Cardiac septum (tissue), 1 donor: ENCODE measurements at places on chromosomes 4 and X. TPM values are rescaled to one million over a fixed set of nuclear protein-coding genes. Genes with fewer than 3 reads are reported as not detected.

OPHN1 gene
- total RNA-seq: 4.7 TPM

MAGEB3 gene
- not detected for total RNA-seq

FAM9C gene
- not detected for total RNA-seq

P2RY4 gene
- total RNA-seq: 0.24 TPM

JCHAIN gene
- total RNA-seq: 1.5 TPM

GPR173 gene
- 3.2 TPM for total RNA-seq

H2BW1 gene
- total RNA-seq: not detected

ZXDB gene
- 6.2 TPM for total RNA-seq

GAB1 gene
- total RNA-seq: 90.8 TPM

IGSF1 gene
- total RNA-seq: 16.3 TPM

ADGRG2 gene
- total RNA-seq: 0.35 TPM

GYPB gene
- total RNA-seq: 0.86 TPM

PDCL2 gene
- total RNA-seq: not detected

MTMR8 gene
- total RNA-seq: 0.73 TPM

RNF175 gene
- 1.00 TPM for total RNA-seq

SPIN2B gene
- 9.2 TPM for total RNA-seq

GPRASP3 gene
- 5.7 TPM for total RNA-seq

FHIP1A gene
- 19.5 TPM for total RNA-seq

GRCh38 chr4:154416190-154416547 is 75.4 kb downstream of the DCHS2 start:
- DNase-seq: no peak

DNA sequence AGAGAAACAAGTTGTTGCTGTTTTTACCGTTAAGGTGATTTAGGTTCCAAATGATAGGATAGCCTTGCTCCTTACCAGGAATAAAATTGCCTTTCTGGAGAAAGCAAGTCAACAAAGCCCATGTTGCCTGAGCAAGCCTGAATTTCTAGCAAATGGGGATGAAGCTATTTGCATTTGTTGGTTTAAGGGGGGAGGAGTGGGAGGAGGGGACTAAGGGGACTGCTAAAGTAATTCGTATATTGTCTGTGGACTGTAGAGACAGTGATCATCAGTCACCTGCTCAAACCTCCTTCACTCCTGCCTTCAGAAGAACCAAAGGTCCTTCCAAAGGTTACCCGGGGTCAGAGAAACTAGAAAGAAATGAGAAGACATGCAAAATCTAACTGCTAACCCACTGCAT is 65.8 kb downstream of the SCML2 start:
- DNase-seq: no peak

DNA sequence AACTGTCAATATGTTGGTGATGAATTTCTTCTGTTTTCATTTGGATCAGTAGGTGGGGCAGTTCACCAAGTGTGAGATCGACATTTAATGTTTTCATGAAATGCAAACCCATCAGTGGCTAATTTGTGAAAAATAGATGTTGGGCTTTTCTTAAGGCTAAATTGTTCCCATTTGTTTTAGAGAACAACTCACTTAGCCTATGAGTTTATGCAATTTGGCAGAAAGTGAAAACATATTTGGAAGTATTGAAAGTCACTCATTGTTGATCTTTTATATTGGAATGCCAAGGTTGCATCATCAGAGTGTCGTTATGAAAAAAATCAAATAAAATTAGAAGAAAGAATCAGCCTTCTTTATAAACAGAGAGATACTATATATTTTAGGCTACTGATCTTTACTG is 132.4 kb downstream of the RPA4 start:
- no peak for DNase-seq

GRCh38 chrX:32572644-32573043 is 638.7 kb downstream of the DMD start:
- DNase-seq: no peak

DNA sequence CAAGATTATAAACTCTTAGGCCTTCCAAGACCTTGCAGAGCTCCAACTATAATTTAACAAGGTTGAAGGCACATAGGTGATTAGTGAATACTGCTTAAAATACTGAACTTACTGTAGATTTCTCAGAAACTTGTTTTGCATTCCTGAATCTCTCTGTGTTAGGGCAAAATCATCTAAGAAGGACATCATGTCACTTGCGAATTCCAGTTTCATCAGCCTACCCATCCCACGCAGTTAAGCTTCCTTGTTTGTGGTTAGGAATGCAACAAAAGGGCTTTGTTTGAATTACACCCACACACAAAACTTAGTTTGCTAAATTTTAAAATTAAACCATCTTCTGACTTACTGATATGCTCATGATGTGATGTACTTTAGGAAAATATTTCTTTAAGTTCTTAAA is 174.0 kb downstream of the SOWAHB start:
- no peak for DNase-seq

GRCh38 chr4:186400676-186401075 is 134.7 kb downstream of the F11 start:
- DNase-seq: no peak

DNA sequence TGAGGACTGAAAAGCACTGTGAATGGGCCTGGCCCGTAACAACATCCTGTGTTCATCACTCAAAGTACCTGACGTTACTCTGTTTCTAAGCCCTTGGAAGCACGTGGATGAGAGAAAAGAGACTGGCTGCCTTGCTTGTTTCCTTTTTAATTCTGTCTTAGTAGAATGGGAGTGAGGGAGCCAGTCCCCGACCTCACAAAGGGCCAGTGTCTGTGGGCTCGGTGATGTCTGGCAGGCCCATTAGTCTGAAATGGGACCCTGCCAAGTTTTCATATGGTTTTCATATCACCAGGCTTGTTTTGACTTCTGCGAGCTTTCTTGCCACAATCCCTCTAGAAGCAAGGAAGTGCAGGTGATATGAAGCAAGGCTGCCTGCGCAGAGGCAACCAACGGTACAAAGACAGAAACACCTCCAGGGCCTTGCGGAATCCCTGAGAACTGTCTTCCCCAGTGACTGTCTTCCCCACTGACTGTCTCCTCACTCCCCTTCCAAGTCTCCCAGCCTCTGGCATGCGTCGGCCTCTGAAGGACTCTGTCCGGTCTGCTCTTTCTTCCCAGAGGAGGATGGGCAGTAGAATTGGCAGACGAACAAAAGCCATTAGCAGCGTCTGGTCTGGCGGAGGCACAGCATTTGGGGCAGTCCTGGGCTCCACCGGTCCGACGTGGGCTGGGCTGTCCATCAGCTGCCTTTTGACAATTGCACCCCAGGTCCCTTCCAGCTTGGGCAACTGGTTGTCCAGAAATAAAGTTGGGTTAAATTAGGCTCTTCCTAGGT is 20.2 kb upstream of the RASL11B start:
- DNase-seq: no peak

- DNase-seq: no peak
These were observed 59.0 kb downstream of the PCGF3 start for GRCh38 chr4:764405-765169.

- DNase-seq: no peak
These were observed 145.4 kb downstream of the WDFY3 start for GRCh38 chr4:84821064-84821463.

GRCh38 chrX:154355776-154356140 is 18.7 kb downstream of the FLNA start:
- DNase-seq: no peak

GRCh38 chr4:27010334-27010940 is 149.8 kb downstream of the STIM2 start:
- DNase-seq: no peak

DNA sequence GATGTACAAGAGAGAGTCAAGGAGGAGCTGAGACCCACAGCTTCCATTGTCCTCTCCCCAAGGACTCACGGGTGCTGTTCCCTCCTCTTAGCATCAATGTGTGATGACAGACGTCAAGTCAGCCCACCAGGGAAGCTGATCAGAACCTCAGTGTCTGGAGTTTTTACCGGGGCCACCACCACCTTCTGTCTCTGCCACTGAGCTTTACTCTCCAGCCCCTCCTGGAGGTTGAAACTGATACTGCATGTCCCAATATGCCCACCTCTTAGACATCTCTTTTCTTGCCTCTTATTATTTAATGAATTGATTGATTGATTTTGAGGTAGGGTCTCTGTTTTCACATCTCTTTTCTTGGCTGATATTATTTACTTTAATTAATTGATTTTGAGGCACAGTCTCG is 10.3 kb upstream of the AKAP17A start:
- DNase-seq: no peak

- DNase-seq: no peak
These were observed 3.7 kb downstream of the CNGA1 start for GRCh38 chr4:48012824-48013223.

GRCh38 chrX:40068048-40068447 is 29.7 kb downstream of the BCOR start:
- DNase-seq: no peak

- no peak for DNase-seq
These were observed 572.0 kb downstream of the ADGRL3 start for GRCh38 chr4:61772126-61772525.

- no peak for DNase-seq
These were observed 112.8 kb upstream of the ATXN3L start for GRCh38 chrX:13432414-13433297.

- DNase-seq: no peak
These were observed 85.9 kb downstream of the GATB start for GRCh38 chr4:151674804-151675391.

DNA sequence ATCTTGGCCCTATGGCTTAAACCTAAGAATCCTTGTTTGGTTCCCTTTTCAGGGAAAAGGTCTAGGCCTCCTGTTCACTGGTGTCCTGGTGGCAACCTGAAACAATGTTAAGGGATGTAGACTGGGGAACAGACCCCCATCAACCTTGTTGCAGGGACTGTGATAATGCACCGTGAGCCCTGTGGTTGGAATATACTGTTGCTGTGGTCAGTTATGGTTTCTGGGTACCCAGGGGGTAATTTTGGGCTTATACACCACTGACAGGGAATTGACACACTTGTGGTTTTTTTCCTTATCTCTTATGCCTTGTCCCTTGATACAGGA is 64.0 kb upstream of the WDR1 start:
- DNase-seq: no peak

GRCh38 chr4:169818063-169818679 is 60.4 kb upstream of the HPF1 start:
- no peak for DNase-seq

GRCh38 chr4:153950100-153950979 is 161.5 kb upstream of the SFRP2 start:
- DNase-seq: no peak

GRCh38 chr4:109675181-109675580 is 28.1 kb downstream of the CASP6 start:
- DNase-seq: no peak

DNA sequence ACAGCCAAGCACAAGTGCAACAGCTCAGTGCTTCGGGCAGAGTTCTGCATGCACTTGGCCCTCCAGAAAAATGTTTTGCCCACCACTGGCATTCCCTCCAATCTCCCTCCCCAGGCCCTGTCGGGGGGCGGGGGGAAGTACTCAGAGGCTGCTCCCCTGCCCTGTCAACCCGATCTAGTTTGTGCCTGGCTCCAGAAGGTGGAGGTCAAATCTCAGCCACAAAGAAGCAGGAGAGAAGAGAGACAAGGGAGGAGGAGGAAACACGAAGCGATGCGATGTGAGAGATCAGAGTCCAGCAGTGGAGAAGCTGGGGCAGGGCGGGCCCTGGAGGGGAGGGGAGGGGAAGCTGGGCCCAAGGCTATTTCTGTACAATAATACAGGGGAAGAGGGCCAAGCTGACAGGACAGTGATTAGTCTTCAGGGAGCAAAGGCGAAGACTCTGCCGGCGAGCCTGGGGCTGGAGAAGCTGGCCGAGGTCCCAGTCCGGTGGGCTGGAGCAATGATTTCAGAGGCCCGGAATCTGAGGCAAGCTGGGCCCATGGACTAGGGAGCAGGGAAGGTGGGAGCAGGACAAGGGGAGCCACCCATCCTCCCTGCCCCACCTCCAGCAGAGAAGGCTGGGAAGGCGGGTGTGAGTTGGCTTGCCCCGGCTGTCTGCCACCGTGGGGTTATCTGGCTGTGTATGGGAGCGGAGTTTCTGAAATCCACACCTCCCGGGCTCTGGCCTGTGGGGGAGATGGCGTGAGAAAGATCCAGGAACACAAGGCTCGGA is 167.1 kb downstream of the EFNB1 start:
- DNase-seq: peak; percentile 84

- DNase-seq: no peak
These were observed 18.5 kb downstream of the AMELX start for GRCh38 chrX:11311706-11312105.

DNA sequence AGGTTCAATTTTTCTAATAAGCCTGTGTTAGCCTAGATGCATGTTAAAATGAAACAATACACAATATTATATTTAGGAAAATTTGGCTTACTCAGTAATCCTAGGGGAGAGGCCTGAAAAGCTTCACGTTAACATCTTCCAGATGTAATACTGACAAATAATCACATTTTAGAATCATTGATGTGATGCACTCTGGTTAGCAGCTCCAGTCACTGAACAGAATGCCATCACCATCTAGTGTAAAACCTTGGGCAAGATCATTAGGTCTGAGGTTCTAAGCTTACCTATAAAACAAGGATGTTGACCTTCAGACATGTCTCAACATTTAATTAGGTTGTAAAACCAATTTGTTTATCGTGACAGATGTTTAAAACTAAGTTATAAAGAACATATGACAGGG is 1704.8 kb downstream of the STIM2 start:
- DNase-seq: no peak

DNA sequence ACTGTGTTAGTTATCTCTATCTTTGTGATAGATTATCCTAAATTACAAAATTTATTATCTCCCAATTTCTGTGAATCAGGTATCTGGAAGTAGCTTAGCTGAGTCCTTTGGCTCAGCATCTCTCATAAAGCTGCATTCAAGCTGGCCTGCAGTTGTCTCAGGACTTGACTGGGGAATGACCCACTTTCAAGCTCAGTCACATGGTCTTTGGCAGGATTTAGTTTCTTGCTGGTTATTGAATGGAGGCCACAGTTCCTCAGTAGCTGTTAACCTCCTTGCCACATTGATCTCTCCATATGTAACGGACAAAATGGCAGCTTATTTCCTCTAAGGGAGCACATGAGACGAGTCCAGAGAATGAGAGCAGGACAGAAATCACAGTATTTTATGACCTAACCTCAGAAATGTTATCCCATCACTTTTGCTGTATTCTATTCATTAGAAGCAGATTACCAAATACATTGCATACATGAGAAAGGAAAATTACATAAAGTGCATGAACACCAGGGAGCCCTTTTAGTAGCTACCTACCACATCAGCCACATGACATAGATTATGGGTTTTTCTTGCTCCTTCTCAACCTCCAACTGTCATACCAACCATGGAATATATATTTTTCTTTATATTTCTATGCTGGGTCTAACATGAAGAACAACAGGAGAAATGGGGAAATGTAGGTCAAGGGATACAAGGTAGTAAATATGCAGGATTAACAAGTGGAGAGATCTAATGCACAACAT is 730.1 kb downstream of the CCSER1 start:
- DNase-seq: no peak

- no peak for DNase-seq
These were observed 22.8 kb upstream of the SORBS2 start for GRCh38 chr4:185834778-185835177.

- no peak for DNase-seq
These were observed 1.2 kb downstream of the PSAPL1 start for GRCh38 chr4:7433376-7434140.

DNA sequence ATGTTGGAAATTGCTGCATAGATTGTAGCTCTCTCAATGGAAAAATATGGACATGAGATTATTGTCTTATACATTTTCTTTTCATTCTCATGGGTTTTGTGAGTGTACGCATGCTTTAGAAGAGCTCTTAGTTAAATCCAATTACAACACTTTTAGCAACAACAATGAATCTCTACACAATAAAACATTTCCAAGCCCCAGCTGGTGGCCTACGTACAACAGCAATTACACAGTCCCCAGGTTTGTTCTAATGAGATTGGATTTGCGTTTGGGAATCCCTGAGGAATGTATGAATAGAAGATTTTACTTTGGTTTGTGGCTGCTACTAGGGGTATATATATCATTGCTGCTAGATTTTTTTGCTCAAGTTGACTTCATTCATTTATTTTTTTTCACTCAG is 98.6 kb downstream of the FHDC1 start:
- DNase-seq: no peak
